HEK293T (cell line): ENCODE measurements at places on chromosomes 11 and 22.

DNA sequence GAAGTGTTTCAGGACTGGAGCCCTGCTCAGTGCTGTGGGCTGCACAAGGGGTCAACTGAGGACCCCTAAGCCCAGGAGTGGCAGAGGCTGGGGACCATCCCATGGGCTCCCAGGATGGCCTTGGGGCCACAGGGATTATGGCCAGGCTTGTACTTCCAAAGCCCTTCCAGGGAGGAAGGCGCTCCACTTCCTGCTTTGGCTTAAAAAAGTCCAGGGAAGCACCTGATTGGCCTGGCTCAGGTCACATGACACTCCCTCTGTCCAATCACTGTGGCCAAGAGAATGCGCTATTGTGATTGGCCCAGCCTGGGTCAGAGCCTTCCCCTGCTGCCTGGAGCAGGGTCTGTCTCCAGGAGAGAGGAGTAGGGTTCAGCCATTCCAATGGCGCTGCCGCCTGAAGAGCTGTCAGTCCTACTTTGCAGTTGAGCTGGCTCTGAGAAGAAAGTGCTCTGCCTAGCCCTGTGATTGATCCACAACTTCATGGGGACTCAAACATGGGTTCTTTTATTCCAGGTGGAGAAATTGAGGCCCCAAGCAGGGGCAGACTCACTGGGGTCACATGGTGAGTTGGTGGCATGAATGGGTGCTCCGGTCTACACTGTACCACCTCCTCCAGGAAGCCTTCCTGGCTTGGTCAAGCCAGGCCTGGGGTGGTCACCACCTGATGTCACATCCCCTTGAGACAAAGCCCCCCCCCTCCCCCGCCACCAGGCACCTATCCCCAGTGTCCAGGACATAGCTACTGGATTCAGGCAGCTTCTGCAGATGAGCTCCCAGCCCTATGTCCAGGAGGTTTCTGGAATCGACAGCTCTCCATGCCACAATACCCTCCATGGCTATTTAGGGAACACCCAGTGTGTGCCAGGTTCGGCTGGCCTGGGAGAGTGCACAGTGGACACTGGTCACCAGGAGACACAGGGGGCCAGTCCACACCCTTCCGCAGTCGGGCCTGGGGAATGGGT, 48.2 kb downstream of the RTN4R start:
- peak; percentile 43 for DNase-seq

GRCh38 chr22:26685601-26686000, 28.2 kb downstream of the MIAT start:
- DNase-seq, result no peak

- peak; percentile 60 for DNase-seq
These were observed 25.0 kb upstream of the SUSD2 start for GRCh38 chr22:24156141-24156912.

DNA sequence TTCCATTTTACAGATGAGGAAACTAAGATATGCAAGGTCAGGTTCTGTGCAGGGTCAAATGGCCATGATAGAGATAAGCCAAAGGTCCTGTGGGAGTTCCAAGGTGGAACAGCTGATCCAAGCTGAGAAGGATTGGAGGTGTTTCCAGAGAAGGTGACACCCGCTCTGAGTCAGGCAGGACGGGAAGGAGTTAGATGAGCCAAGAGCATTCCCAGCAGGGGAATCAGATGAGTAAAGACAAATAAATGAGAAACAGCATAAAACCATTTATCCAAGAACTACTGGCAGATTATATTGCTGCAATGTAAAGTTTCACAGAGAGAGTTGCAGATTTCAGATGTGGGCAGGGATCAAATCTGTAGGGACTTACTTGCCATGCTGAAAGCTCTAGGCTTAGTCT, 18.9 kb upstream of the HEPHL1 start:
- DNase-seq, result no peak

DNA sequence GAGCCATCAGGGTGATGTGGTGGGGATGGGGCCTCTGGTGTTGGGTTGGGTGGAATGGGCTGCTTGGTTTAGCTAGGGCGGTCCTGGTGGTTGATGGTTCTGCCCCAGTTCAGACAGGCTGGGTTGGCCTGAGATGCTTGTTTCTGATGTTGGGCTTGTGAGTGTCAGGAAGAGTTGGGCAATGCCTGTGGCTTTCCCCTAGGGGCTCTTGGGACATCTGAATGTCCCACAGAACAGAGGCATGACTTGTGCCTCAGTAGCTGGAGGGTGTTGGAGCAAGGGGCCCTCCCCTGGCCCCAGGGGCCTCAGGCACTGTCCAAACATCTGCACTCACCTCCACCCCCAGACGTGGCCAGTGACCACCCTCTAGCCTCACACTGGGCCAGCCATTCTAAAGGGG, 14.0 kb upstream of the CTSD start:
- DNase-seq, result no peak

DNA sequence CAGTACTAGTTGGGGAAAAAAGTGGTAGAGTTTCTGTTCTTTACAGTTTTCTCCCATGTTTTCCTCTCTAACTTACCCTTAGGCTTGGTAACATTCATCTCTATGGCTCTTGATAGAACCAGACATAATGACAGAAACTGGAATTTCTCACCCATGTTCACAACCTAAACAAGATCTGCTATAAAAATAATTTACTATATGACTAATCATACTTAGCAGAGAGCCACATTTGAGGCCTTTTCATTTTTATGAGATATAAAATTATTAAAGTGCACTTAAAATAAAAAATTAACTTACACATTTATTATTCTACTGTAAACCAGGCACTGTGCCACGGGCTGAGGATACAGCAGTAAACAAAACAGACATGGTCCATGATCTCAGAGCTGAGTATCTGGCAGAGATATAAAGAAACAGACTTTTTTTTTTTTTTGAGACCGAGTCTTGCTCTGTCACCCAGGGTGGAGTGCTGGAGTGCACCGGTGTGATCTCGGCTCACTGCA, 98.1 kb downstream of the GAB2 start:
- no peak for DNase-seq
